ENCODE measurements at places on chromosomes 1 and 21.

GRCh38 chr1:94648225-94649007 is 106.9 kb upstream of the F3 start:
- no peak for DNase-seq

DNA sequence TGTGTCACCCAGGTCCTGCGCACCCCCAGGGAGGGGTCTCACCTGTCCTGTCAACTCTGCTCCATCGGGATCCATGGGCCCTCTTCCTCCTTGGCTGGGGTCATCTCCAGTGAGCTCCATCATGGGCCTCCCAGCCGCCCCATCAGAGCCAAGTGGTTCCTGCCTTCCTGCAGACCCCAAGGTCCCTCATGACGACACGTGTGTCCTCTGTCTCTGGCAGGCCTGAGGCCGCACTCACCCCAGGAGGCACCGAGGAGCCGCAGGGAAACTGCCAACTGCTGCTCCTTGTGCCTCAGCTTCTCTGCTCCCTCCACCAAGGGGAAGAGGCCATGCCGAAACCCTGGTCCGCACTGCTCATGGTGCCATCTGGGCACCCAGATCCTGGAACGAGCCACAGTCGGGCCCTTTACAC is 46.8 kb downstream of the COL18A1 start:
- DNase-seq = no peak

- DNase-seq = no peak
These were observed 8.1 kb downstream of the ARF1 start for GRCh38 chr1:228090613-228091081.

GRCh38 chr1:26771643-26772321 is 16.0 kb upstream of the PIGV start:
- peak; percentile 48 for DNase-seq

DNA sequence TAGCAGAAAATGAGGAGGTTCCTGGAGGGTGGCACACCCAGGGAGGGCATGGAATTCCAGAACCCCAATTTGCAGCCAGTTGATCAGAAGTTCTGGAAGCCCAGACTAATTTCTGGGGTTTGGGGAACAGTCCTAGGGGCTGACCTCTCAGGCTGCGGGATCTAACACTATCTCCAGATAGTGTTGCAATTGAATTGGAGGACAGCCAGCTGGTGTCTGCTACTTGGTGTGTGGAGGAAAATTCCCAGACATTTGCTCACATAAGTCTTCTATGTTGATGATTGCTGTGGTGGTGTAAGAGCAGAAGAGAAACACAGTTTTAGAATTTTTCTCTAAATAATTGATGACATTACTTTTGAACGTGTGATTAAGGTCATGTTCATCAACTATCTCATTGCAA is 154.3 kb upstream of the RNPC3 start:
- no peak for DNase-seq

GRCh38 chr1:42788021-42788420 is 3.2 kb downstream of the TMEM269 start:
- DNase-seq = no peak

DNA sequence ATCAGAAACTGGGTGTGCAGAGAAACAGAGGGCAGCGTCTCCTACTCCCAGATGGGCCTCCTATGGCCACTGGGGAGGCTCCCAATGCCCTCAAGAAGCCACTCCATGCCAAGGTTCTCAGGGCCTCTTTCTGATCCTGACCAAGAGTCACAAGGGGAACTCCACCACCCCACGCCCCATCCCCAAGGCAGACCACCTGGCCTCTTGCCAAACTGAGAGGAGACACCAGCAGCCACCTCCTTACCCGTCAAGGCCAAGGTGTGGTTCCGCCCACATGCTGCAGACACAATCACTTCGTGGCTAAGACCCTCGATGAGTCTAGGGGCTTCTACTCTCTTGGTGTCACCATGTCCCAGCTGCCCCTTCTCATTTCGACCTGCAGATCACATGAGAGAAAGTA is 17.0 kb downstream of the RCC2 start:
- no peak for DNase-seq

DNA sequence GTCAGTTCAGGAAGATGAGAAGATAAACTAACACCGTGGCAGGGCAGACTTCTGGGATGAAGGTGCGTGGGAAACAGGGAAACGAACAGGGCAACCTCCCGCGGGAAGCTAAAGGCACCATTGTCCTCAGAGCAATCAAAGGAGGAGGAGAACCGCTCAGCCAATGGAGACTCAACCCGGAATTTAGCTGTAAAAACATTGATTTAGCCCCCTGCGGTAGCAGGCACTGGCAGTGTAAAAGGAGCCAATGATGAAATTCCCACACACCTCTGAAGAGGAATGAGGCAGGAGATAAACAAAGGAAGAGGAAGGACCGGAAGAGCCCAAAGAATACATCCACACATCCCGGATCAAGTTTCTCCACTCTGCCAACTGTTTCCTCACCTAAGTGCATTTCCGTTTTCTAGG is 19.5 kb downstream of the HLCS start:
- DNase-seq = no peak

- DNase-seq = no peak
These were observed 12.7 kb downstream of the SNX7 start for GRCh38 chr1:98674075-98674781.

GRCh38 chr1:41003127-41003639 is 18.3 kb downstream of the SLFNL1 start:
- no peak for DNase-seq

GRCh38 chr21:45525910-45526306 is 16.3 kb downstream of the SLC19A1 start:
- no peak for DNase-seq

DNA sequence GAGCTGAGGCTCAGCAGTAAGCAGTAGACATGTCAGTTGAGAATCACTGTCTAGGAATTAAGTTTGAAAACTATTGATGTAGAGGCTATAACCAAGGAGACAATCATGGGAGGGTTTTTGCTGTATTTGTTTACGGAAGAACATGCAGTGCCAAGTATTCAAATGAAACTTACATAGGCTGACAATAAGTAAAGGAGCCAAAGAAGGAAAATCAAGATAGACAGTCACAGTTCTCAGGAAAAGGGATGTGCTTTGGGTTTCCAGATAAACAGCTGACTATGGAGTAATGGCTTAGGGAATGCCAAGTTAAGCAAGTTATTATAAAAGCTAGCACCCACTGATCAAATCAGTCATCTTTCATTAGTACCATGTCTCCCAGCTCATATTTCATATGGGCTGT is 21.5 kb downstream of the GNG12 start:
- DNase-seq = no peak

GRCh38 chr1:45490121-45490625 is 790 bp downstream of the TESK2 start:
- DNase-seq = peak; percentile 20

- peak; percentile 50 for DNase-seq
These were observed 13.5 kb downstream of the CITED4 start for GRCh38 chr1:40848530-40849189.

DNA sequence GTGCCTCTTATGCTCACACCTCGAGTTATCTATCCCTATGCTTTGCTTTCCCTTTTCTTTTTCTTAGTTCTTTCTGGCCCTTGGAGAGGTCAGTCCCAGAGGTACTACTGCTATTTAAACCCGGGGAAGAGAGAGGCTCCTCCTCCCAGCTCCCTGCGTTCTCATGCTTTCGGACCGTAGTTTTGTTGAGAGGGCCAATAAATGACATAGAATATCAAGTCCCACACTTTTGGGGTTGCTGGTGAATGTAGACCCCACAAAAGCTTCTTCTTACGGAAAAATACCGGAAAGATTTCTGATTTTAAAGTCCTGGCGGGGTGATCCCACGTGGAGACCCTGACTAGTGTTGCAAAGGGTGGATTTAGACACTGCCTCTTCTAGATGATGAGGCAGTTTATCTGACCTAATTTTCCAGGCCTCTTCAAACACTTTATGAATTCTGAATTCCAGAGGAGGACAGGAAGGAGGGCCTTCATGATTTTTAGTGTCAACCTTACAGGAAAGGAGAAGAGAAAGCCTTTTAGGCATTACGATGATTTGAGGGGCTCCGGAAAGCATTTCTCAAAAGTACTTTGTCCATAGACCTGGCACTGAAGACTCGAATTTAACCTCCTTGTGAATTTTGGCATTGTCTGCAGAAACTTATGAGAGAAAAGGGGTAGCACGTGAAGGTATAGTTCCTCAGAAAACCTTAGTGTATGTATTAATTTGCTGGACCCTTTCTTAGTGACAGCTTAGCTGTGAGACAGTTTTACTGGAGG is 694 bp downstream of the TMEM167B start:
- no peak for DNase-seq

DNA sequence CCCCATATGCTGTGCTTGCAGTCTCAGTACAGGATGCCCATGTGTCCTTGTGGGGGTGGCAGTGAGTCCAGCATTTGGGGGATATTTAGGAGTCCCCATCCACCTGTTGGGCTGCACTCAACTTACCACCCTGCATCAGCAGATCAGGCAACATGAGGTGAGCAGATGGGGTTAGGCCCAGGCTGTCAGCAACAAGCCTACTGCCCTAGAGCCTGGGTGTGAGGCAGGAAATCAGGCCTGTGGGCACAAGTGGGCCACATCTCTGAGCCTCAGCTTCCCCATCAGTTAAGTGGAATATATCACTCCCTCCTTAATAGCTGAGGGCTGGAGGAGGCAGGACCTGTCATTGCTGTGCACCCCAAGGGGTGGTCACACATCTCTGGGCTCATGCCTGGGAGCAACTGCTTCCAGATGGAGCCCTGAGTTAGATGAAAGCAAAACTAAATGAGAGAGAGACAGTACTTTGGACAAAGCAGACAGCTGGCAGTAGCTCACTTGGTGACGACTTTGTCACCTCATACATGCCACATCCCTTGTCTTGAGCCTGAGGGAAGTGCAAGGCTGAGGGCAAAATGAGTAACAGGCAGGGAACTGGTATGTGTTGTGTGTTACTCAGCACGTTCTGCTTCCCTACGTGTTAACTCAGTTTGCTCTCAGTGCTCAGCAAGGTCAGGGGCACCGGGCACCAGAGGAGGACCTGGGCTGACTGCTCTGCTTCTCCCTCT is 48.4 kb downstream of the TRIM11 start:
- no peak for DNase-seq
